NCI-H2081 (cell line): ENCODE measurements at places on chromosomes 2 and 18.

DNA sequence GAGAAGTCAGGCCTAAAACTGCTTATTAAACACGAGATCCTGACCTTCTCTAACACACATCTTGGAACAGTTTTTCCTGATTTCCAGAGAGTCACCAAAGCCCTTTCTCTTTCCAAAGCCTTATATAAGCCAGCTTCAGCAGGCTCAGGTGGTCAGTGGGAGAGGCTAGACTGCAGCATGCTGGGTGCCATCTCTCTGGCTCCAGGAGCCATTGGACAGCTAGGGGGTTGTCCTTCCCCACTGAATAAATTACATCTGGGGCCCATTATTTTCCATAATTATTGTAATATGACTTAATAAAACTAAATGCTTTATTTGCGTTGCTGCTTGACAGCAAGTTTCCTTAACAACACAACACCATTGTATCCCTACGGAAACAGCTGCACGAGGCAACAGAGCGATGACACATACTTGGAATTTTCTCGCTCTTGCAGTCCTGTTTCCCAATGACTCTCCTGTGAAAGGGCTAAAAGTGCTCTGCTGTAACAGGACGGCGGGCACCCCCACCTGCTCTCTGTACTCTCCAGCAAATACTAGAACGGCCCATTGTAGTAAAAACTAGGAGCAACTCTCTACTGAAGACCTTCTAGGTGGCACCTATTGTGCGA lies 160.6 kb downstream of the RNF144A start:
- DNase-seq: no peak

GRCh38 chr2:102487761-102488462 lies 14.9 kb downstream of the SLC9A4 start:
- DNase-seq: no peak

DNA sequence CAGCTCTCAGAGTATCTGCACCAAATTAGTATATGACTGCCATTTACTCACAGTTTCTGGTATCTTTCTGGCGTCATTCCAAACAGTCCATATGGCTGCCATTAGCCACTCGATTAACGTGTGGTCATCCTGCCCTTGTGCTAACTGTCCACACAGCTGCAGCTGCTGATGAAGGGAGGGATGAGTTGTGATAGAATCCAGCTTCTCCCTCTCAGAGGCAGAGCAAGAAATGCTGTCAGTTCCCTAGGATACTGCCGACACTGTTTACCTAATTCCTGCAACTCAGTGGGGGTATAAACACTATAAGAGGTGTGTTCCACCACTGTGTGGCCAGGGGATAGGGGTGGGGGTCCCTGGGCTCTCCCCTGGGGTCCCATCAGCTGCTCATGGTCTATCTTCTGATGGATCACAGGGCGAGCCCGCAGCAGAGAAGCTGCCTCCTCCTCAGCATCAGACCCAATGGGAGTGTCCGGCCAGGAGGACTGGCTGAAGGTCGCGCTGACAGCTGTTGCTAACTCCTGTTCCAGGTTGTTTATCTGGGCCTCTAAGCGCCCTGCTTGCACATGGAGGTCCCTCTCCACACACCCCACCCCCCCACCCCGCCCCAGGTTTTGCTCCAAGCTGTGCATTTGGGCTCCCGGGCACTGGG lies 17.3 kb upstream of the KLHL23 start:
- peak; percentile 23 for DNase-seq

- DNase-seq: no peak
These were observed 36.3 kb downstream of the NRXN1 start for GRCh38 chr2:50995610-50996009.

DNA sequence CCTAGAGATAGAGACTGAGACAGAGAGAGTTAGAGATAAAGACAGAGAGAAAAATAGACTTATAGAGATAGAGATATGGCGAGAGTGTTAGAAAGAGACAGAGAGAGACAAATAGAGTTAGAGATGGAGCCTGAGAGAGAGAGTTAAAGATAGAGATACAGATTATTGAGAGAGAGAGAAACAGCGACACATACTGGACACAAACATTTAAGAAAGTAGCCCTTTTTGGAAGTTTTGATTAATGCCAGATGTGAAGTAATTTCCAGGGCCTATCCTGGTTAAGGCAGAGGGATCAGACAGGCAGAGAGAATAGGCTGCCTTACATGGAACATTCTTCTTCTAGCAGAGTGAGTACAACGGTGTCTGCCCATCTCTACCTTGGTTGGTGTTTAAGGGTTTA lies 311.6 kb upstream of the CDH7 start:
- no peak for DNase-seq

DNA sequence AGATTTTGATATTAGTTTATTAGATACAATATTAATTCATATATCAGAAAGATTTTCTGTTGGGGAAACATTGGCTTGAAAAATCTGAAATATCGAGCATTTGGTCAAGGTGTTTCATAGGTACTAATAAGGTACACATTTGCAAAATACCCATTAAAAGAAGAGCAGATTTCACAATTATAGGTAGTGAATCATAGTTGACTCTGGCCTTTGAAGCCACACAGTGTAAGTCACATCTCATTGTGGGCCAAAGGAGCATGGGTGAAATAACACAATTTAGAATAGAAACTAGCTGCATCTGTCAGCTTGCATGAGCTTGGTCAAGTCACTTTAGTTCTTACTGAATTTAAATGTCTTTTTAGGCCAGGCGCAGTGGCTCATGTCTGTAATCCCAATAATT lies 4.9 kb downstream of the KDM3A start:
- no peak for DNase-seq

DNA sequence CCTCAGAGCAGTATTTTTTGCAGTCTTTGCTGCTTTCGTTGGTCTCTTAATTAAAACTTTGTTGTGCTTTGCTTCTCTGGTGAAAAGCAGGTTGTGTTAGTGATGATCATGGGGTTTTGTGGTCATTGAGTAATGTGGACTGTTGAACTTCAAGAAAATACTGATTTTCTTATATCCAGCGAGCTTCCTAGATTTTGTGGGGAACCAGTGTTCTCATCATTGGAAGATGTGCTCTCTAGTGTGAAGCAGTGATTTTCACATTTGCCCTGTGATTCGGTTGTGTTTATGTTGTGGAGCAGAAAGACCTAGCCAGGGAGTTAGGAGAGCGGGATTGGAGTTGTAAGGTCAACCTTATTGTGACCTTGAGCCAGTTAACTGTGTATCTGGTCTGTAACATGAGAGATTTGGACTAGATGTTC lies 12.4 kb downstream of the ASAP2 start:
- DNase-seq: no peak

DNA sequence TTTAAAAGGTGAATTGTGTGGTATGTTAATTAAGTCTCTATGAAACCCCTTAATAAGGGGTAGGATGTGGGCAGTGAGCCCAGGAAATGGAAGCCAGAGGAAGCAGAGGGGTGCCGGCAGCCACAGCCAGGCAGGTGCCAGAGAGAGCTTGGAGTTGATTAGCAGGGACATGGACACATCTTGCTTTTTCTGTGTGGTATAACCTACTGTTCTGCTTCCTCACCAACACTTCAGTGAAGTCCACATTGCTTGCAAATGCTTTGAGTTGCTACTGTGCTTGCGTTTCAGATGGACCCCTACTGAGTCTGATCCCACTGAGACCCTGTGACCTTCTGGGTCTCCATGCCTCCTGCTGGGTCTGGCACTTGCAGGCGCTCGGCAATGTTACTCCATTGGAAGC lies 30.3 kb upstream of the ARHGEF4 start:
- DNase-seq: peak; percentile 52

DNA sequence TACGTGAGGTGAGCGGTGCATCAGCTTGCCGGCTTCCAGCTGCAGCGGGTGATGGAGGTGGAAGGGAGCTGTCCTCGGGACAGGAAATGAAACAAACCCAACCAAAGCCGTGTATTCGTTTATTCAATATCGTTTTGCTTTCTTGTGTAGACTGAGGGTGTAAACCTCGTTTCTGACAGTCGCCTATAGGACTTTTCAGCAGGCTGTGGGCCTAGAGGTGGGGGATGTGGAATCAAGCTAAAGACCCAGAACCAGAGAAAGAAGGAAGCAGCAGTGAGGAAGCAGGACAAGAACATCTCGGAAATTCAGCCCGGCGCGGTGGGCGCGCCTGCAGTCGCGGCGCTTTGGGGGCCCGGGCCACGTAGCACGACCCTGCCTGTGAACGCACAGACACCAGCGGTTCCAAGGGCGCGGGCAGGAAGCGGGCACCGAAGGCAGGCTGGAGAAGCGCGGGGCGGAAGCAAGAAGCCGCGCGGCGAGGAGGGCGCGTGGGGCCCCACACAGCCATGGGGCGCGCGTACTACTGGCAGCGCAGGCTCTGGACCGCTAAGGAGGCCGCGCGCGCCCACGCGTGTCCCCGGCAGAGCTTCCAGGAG lies 755 bp upstream of the ATP9B start:
- DNase-seq: no peak
